ENCODE measurements at places on chromosomes 6 and 20.

GRCh38 chr6:259901-260508 lies 32.3 kb upstream of the DUSP22 start:
- no peak for DNase-seq

- DNase-seq, result peak; percentile 11
These were observed 19.5 kb upstream of the RSPH4A start for GRCh38 chr6:116596815-116597214.

DNA sequence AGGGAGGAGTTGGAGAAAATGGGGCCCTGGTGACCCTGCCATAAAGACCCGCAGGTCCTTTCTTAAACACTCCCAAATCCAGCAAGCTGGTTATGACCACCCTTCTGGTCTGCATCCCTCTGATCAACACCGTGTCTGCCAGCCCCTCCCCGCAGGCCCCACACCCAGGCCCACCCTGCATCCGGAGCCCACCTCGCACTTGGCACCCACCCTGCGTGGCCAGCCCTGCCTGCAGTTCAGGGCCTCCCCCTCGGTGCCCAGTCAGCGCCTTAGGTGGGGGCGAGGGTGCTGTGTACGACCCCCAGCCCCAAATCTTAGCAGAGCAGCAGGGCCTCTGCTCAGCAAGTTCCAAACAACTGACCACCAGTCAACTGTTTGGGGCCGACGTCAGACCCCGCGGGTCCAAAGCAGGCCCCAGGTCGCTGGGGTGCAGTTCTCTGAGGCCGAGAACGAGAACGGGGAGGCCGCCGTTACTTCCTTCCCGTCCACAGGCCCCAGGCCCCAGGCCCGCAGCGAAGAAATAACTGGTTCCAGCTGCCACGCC lies 1.2 kb downstream of the ACSS1 start:
- DNase-seq, result no peak

DNA sequence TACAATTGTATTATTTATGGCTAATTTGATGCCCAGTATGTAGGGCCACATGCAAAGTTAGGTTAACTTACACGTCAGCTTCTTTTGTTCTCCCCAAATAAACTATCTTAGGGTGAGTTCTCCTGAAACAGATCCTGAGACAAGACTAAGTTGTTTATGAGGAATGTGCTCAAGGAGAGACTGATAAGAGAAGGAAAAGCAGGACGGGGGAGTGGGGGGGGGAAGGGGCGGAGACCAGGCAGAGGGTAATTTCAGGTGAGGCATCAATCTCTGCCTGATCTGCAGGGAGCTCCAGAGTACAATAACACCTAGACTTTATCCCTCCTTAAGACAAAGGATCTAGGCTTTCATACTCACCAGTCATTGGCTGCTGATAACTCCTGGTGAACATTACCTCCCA lies 220.6 kb upstream of the BTBD3 start:
- DNase-seq, result no peak

DNA sequence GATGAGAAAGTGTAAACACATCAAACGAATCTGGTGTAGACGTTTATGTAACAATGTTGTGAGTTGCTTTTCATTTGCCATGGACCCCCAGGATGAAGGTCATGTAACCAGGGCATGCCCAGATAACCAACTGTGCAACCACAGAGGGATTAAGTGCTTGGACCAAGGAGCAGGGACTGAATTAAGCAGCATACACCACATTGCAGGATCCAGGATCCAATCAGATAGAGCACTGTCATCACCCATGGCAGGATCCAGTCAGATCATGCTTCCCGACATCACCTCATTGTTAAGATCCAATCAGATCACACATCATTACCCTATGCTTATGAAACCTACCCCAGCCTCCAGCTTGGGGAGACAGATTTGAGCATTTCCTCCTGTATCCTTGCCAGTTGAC lies 74.3 kb upstream of the RCAN2 start:
- DNase-seq, result no peak

- no peak for DNase-seq
These were observed 550 bp upstream of the HSPA12B start for GRCh38 chr20:3731944-3732326.

DNA sequence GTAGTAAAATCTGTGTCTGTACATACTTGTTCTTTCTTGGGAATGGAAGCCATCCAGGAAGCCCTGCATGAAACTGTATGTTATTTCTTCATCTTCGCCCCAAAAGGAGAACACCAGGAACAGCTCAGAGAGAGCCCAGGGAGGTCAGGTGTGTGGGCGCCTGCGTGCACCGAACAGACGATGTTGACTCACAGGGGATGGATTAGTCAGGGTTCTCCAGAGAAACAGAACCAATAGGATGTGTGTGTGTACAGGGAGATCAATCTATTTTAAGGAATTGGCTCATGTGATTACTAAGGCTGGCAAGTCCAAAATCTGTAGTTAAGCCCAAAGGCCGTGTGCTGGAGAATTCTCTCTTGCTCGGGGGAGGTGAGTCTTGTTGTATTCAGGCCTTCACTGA lies 45.7 kb downstream of the RNASET2 start:
- peak; percentile 4 for DNase-seq

DNA sequence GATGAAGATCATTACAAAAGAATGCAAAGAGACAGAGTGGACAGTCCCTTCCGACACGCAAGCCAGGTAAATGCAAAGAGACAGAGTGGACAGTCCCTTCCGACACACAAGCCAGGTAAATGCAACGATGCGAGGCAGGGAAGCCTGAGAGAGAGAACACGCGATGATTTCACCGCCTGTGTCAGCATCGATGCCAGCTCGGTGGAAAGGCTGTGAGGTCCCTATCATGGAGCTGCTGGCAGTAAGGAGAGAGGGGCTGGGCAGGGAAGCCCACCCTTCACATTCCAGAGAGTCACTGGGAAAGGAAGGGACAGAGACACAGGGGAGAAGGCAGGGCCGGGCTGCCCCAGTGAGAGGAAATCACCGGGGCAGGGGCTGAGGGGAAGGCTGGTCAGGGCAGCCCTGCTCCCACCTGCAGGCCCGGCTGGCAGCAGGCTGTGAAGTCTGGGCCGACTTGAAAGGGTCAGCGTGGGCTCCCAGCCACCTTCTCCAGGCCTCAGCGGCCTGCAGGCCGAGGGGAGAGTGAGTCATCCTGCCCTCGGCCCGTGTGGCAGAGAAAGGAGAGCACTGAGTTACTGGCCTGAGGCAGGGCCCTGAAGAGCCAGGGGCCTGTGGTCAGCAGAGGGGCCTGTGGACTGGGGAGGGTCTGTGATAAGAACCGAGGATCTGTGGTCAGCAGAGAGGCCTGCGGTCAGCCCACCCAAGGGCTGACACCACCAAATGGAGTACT lies 80.4 kb downstream of the DACT2 start:
- DNase-seq, result peak; percentile 35

- no peak for DNase-seq
These were observed at the start of gene TNFRSF6B for GRCh38 chr20:63696628-63697356. TSS of gene TNFRSF6B (plus strand) at chr20:63696652. CDS start at chr20:63696768, 116 bp downstream.

DNA sequence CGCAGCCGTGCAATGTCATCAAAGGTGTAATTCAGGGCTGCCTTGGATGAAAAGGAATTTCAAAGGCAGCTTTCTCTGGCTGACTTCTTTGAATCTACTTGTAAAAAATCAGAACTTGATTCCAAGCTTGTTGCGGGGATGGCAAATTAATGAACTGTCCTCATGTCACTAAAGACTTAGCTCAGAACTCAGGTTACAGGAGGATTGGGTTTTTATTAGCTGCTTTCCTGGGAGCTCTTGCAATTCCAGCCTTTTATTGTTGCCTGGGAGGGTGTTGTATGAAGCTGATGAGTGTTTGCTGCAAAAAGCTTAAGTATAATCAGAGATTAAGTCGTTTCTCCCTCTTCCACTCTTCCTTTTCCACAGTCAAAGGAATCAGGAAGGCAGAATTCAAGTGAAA lies 113.0 kb upstream of the CDH4 start:
- no peak for DNase-seq

DNA sequence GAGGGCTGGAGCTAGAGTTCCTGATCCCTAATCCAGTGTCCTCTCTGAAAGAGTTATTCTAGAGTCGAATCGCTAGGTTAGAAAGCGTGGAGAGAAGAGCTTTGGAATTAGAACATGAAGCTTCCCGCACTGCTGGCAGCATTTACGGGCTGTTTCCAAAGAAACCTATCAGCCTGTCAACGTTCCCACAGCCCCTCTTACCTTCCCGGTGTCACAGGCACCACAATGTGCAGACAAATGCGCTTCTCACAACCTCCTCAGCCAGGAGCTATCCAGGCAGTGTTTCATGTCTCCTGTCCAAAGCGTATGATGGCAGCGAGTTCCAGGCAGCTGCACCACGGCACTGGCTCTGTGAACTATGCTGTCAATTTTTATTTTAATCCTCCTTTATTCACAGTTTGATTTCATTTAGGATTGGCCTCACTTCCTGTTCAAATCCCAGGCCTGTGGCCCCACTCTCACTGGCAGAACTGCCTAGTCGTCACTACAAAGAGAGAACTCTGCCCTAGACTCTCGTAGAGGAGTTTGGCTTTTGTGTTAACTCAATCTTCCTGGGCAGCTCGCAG lies 322.8 kb upstream of the SOX4 start:
- DNase-seq, result no peak

GRCh38 chr6:111113336-111114086 lies 26.2 kb downstream of the SLC16A10 start:
- peak; percentile 13 for DNase-seq

- no peak for DNase-seq
These were observed 277.1 kb upstream of the QKI start for GRCh38 chr6:163137398-163137881.

- peak; percentile 12 for DNase-seq
These were observed 65.2 kb upstream of the RSPO3 start for GRCh38 chr6:127053032-127053874.

DNA sequence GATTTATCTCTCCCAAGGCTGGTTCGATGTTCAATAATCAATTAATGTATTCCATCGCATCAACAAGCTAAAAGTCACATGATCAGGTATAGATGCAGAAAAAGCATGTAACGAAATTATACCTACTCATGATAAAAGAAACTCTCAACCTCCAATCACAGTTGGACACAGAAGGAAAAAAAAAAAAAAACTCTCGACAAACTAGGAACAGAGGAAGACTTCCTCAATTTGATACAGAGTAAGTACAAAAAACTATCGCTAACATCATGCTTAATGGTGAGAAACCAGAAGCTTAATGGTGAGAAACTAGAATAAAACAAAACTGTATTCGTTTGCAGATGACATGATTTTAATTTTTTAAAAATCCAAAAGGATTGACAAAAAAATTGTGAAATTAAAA lies 62.0 kb upstream of the SMIM29 start:
- DNase-seq, result no peak

GRCh38 chr6:40733770-40734396 lies 146.7 kb upstream of the LRFN2 start:
- no peak for DNase-seq

GRCh38 chr6:110355022-110355421 lies 3.1 kb downstream of the METTL24 start:
- no peak for DNase-seq

- DNase-seq, result peak; percentile 77
These were observed 22.2 kb downstream of the TNXB start for GRCh38 chr6:32086661-32087573.

GRCh38 chr6:157246048-157246630 lies 77.2 kb downstream of the TMEM242 start:
- DNase-seq, result peak; percentile 71

GRCh38 chr20:2840138-2840966 lies at the start of the genes PCED1A and VPS16:
TSS of gene PCED1A (minus strand) at chr20:2840655. CDS start at chr20:2839912, 743 bp downstream.
TSS of gene VPS16 (plus strand) at chr20:2840745. CDS start at chr20:2840775, 30 bp downstream.
- peak; percentile 99 for DNase-seq

- DNase-seq, result no peak
These were observed 211.5 kb upstream of the DTNBP1 start for GRCh38 chr6:15874326-15874725.

DNA sequence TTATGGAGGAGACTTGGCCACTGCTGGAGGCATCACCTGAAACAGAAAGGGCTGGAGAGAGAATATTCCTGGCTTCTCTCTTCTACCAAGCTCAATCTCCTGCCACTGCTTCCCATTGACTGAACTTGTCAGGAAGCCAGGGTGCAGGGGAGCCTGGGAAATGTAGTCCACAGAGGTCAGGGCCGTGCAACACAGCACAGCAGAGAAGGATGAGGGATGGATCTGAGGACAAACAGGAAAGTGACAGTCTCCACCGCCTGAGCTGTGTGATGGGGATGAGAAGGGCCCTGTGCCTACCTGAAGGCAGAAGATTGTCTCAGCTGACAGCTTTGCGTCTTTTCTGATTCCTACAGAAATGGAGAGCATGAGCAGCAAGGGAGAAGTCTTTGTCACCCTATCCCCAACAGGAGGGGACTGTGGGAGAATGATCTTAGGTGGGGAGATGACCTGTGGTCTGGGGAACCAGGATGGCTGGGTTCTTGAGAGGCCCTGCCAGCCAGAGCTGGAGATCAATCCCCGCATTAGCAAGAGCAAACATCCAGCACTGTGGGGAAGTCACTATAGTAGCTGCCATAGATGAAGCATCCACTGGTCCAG lies 114.2 kb downstream of the SNX5 start:
- DNase-seq, result peak; percentile 69

- DNase-seq, result no peak
These were observed 259.7 kb downstream of the HDGFL1 start for GRCh38 chr6:22829070-22829469.

- no peak for DNase-seq
These were observed at the start of gene LRRN4 for GRCh38 chr20:6053776-6054688. TSS of gene LRRN4 (minus strand) at chr20:6054060. CDS start at chr20:6052799, 1,261 bp downstream.

GRCh38 chr6:154509421-154510143 lies 903 bp downstream of the CNKSR3 start:
- DNase-seq, result peak; percentile 61

DNA sequence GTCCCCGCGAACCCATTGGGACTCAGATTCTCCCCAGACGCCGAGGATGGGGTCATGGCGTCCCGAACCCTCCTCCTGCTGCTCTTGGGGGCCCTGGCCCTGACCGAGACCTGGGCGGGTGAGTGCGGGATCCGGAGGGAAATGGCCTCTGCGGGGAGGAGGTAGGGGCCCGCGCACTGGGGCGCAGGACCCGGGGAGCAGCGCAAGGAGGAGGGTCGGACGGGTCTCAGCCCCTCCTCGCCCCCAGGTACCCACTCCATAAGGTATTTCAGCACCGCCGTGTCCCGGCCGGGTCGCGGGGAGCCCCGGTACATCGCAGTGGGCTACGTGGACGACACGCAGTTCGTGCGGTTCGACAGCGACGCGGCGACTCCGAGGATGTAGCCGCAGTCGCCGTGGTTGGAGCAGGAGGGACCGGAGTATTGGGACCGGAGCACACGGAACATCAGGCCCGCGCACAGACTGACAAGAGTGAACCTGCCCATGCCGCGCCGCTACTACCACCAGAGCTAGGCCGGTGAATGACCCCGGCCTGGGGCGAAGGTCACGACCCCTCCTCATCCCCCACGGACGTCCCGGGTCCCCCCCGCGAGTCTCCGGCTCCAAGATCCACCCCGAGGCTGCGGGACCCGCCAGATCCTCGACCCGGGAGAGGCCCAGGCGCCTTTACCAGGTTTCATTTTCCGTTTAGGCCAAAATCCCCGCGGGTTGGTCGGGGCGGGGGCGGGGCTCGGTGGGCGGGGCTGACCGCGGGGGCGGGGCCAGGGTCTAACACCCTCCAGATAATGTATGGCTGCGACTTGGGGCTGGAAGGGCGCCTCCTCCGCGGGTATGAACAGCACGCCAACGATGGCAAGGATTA lies 15.7 kb upstream of the HLA-A start:
- DNase-seq, result peak; percentile 62

DNA sequence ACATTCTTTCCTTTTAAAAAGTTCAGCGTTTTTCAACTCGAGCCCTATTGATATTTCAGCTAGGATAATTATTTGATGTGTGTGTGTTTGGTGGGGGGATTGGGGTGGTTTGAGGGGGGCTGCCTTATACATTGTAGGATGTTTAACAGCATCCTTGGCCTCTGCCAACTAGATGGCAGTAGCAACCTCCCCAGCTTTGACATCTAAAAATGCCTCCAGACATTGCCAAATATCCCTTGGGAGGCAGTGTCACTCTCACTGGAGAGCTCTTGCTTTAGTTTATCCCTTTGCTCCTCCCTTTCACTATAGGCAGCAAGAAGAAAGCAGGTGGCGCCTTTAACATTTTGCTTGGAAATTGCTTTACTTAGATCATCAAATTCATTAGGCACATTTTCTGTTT lies 14.6 kb upstream of the TP53TG5 start:
- DNase-seq, result no peak
